ENCODE measurements at places on chromosomes 7 and 10.

GRCh38 chr10:33327751-33328150 lies 6.7 kb downstream of the NRP1 start:
- 0 out of 2 replicates have a peak overlapping the region, but pooled peaks have one; percentile 21 for H3K4me3 ChIP-seq
- peak; percentile 56 for DNase-seq
- peaks cover 67% of the 10 kb centered on the region for H3K36me3 ChIP-seq
- peaks cover 54% of the 10 kb centered on the region for H3K4me1 ChIP-seq
- H3K27me3 ChIP-seq, result no peaks in the 10 kb centered on the region
- peak overlapping the region; percentile 35 for H3K27ac ChIP-seq

GRCh38 chr7:105017657-105018365 lies 3.8 kb downstream of the KMT2E start:
- no peaks in the 10 kb centered on the region for H3K36me3 ChIP-seq
- H3K27ac ChIP-seq, result peak overlapping the region; percentile 99
- H3K4me1 ChIP-seq, result peaks cover 59% of the 10 kb centered on the region
- no peak for DNase-seq

DNA sequence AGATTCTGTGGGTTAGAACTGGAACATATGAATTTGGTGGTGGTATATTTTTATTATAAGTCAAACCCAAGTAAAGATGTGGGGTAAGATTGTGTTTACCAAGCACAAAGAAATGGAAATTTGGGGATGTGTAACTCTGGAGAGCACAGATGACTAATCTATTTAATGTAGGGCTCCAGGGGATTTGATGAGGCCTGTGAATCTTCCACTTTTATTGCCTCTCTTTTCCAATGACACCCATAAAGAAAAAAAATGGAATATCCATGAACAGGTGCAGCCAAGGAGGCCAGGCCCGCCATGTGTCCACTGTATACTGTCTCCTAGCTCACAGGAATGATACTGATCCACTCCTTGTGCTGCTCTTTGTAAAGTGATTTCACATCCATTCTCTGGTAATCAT lies 2.8 kb downstream of the SRGN start:
- H3K27ac ChIP-seq, result no peak overlapping the region
- no peaks in the 10 kb centered on the region for H3K36me3 ChIP-seq
- no peak overlapping the region for H3K4me3 ChIP-seq
- H3K27me3 ChIP-seq, result no peaks in the 10 kb centered on the region
- peaks cover 26% of the 10 kb centered on the region for H3K4me1 ChIP-seq

- H3K4me3 ChIP-seq, result no peak overlapping the region
- H3K27me3 ChIP-seq, result no peaks in the 10 kb centered on the region
- no peak for DNase-seq
- H3K27ac ChIP-seq, result no peak overlapping the region
- H3K36me3 ChIP-seq, result peaks cover 7% of the 10 kb centered on the region
Measured at GRCh38 chr10:48455055-48455391, 148.5 kb downstream of the MAPK8 start.

DNA sequence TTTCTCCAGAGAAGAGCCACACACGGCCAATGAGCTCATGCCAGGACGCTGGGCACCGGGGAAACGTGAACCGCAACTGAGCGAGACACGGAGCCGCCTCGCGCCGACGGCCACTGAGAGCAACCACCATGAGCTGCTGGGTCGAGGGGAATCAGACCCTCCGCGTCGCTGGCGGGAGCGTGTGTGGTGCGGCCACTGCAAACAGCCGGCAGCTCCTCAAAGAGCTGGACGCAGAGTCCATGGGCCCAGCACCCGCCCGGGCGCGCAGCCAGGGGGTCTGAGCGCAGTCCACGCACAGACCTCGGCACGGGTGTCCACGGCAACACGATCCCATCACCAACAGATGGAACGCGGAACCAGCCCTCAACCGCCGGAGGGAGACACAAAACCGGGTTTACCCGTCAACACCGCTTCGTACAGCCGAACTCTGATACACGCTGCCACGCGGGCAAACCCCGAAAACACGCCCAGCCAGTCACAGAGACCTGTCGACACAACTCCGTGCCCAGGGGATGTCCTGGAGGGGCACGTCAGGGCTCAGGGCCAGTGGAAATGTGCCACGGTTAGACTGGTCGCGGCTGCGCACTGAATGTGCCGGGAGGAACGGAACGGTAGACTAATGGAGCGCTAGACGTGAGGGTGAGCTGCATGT lies 147.1 kb downstream of the ELFN1 start:
- DNase-seq, result no peak
- H3K4me3 ChIP-seq, result no peak overlapping the region
- no peaks in the 10 kb centered on the region for H3K4me1 ChIP-seq
- no peaks in the 10 kb centered on the region for H3K27me3 ChIP-seq

GRCh38 chr7:98021588-98022351 lies 31.8 kb upstream of the OCM2 start:
- no peaks in the 10 kb centered on the region for H3K36me3 ChIP-seq
- H3K4me1 ChIP-seq, result no peaks in the 10 kb centered on the region
- no peak overlapping the region for H3K27ac ChIP-seq
- DNase-seq, result peak; percentile 79
- H3K4me3 ChIP-seq, result no peak overlapping the region
- no peaks in the 10 kb centered on the region for H3K27me3 ChIP-seq

DNA sequence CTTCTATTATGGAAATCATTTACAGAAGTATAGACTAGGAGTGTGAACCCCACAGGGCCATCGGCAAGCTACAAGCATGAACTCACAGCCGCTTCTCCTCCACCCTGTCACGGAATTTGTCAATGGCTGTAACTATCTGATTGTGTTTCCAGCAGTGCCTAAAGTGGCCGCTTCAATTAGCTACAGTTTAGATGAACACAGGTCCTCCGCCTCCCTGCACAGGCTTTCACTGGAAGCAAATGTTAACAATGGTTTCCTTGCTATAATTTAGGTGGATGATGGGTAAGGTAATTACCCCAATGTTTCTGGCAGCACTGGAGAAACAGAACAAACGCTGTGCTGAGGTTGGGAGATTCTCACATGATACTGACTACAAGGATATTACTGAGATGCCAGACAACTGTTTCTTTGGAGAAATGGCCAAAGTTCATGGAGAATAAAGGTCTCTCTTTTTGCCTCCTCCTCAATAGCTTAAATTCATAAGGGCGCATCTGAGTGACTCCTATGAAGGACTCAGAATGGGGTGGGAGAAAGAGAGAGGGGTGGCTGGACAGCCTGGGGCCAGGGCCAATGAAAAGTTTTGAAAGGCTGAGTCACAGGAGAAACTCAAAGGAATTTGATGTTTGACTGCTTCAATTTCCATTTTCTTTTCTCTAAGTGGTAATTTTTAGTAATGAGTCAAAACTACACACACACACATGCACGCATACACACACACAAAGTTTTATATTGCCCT lies 78.9 kb downstream of the SVIL start:
- peak overlapping the region; percentile 67 for H3K27ac ChIP-seq
- no peaks in the 10 kb centered on the region for H3K27me3 ChIP-seq
- DNase-seq, result peak; percentile 86
- H3K4me3 ChIP-seq, result 0 out of 2 replicates have a peak overlapping the region, but pooled peaks have one; percentile 25

Measured in GM23248 (cell line).